Adrenal gland (tissue), 19 donors: ENCODE measurements at places on chromosomes 5 and 9.

- DNase-seq, result no peak
Measured at GRCh38 chr5:152978141-152978835, 512.2 kb upstream of the GRIA1 start.

DNA sequence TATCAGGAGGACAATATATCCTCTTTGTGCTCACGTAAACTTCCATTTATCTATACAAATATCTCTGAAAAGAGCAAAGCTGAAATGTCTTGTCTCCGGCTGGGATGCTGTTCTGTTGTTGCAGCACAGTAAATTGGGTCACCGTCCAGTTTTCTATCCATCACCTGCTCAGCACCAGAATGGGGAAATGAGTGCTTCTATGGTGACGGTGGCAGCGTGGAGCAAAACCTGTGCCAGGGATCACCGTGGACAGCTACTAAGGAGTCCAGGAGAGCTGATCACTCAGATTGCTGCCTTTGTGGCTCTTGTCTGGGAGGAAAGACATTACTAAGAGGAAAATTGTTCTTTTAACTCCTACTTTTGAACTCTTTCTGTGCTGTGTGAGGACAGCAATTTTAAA lies 531.6 kb downstream of the PSAT1 start:
- DNase-seq, result no peak

DNA sequence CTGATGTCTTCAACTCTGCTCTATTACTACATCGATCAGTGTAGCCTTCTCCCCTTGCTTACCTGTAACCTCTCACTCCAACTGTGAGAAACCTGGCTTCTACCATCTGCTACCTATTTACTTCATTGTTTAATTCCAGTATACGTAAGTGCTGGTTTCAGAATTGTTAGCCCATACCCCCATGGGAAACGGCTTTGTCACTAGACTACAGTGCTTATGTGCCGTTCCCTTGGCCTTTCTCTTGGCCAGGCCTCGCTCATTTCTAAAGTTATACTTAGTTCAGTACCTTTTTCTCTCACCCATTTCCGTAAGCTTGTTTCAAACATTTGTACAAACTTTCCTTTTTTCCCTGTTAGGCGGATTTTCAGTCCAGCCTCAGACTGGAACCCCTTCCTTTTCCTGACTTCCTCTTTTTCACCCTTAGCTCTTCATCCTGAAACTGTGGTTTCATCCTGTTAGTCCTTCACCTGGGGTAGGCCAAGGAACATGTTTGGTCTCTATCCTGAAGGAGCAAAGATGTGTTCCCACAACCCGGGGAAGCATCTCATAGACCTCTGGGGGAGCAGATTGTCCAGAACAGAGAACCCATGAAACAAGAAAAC lies 21.7 kb downstream of the ALG2 start:
- DNase-seq, result no peak

DNA sequence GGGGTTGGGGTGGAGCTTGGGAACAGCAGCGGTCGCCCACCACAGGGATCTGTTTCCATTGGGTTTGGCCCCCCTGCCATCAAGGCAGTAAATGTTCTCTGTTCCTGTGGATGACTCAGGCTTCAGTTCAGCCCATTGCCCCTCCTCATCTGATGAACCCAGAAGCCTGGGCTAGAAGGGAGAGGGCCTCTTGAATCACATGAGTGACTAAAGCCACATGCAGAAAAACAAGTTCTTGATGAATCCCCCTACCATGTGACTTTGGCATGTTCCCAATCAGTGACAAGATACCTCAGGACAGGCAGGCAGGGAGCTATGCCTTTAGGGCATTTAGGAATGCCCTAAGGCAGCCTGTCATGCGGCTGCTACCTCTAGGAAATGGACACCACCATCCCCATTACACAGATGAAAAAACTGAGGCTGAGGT lies 2.5 kb downstream of the SH3PXD2B start:
- DNase-seq, result peak; percentile 90
